ENCODE measurements at places on chromosomes 1 and 21.

DNA sequence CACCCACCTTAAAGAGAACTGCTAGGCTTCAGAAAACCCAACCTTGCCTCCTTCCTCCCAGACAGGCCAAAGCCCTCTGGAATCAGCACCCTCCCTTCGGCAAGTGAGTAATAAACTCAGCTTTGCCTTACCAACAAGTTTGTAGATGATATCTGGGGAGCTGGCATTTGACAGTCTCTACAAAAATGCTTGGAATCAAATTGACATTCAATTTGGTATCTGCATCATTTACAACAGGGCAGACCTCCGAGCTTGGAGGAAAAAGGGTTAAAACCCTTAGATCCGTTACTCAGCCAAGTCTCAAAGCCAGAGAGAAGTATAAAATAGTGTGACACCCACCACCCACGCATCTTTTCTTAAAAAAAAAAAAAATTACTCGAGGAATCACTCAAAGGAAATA, 149.3 kb upstream of the EDN2 start:
- peaks cover 11% of the 10 kb centered on the region for H3K27me3 ChIP-seq
- no peaks in the 10 kb centered on the region for H3K36me3 ChIP-seq
- peaks cover 4% of the 10 kb centered on the region for H3K4me1 ChIP-seq

- H3K36me3 ChIP-seq = no peaks in the 10 kb centered on the region
- peak overlapping the region; percentile 56 for H3K4me3 ChIP-seq
- peak overlapping the region; percentile 21 for H3K27ac ChIP-seq
- no peak for DNase-seq
- peaks cover 27% of the 10 kb centered on the region for H3K27me3 ChIP-seq
- peaks cover 14% of the 10 kb centered on the region for H3K4me1 ChIP-seq
Observed at GRCh38 chr1:6450943-6451373, 15.0 kb downstream of the TNFRSF25 start.

DNA sequence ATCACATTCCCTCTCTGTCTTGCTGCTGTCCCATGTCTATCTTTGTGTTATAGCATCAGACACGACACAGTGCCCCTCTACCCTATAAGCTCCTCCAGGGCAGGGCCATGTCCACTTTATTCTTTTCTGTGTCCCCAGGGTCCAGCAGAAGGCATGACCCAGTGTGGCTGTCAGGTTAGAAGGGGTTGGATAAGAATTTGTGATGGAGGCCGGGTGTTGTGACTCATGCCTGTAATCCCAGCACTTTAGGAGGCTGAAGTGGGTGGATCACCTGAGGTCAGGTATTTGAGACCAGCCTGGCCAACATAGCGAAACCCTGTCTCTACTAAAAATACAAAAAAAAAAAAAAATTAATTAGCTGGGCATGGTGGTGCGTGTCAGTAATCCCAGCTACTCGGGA, 26.3 kb upstream of the RNF19B start:
- no peak for DNase-seq
- no peaks in the 10 kb centered on the region for H3K36me3 ChIP-seq
- H3K4me1 ChIP-seq = peaks cover 25% of the 10 kb centered on the region
- no peak overlapping the region for H3K27ac ChIP-seq
- H3K27me3 ChIP-seq = no peaks in the 10 kb centered on the region

DNA sequence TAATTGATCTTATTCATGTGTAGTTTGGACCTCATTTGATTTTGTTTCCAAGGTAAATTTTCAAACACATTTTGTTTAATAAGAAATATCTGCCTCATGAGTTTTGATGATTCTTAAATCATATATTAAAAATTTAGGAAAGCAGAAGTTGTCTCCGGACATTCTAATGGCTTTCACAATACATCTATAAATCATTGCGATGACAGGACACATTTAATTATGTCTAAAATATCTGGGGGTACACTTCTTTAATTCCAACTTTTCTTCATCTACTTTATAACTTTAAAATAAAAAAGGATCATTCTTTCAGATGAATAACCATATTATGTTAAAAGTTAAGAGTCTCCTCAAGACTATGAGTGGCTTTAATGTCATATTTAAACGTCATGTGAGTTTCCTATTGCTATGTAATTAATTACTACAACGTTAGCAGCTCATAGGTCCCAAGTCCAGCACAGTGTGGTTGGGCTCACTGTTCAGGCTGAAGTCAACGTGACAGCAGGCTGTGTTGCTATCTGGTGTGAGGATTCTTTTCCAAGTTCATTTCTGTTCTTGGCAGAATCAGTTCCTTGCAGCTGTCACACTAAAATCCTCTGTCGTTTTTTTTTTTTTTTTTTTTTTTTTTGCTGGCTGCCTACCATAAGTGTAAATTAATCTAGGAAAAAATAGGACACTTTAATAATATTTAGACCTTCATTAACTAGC, 893.5 kb downstream of the LTN1 start:
- H3K4me3 ChIP-seq = no peak overlapping the region
- H3K27ac ChIP-seq = no peak overlapping the region
- no peaks in the 10 kb centered on the region for H3K27me3 ChIP-seq
- no peak for DNase-seq

DNA sequence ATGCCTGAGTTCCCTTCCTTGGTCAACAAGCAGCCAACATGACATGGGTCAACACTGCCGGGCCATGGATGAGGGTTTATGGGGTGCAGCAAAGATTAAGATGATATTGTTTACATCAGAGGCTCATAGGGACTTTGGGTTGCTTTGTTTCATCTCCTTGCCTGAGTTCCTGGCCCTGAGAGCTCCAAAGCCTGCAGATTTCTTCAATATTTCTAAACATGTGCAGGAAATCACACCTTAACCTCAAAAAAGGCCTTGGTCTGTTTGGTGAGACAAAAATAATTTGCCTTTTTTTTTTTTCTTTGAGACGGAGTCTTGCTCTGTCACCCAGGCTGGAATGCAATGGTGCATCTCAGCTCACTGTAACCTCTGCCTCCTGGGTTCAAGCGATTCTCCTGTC, 876 bp downstream of the SLAMF8 start:
- H3K36me3 ChIP-seq = no peaks in the 10 kb centered on the region
- H3K4me1 ChIP-seq = peaks cover 9% of the 10 kb centered on the region
- H3K27ac ChIP-seq = no peak overlapping the region
- H3K27me3 ChIP-seq = peaks cover 51% of the 10 kb centered on the region
- no peak for DNase-seq

DNA sequence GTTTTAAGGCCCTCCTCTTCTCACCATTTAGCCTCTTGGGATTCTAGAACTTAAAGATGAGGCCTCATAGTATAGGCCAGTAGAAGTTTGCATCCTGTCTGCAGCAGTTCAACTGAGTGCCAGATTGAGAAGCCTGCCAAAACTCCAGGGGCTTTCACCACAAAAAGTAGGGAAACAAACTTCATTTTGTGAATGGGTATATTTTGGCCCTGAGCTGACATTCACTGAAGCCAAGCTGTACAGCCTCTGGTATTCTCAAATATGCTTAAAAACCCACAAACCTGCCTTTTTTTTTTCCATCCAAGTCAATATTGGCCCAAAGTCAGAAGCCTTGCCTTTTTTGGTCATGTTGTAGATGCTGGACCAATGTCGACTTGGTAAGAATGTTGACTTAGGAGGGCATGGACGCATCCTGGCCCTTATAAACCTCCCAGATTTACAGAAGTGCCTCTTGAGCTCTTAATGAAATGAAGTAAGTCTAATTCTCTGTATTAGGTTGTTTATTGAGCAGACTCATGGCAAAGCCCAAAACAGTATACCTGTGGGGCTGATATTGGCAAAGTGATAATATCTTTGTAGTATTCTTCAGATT, 337.5 kb downstream of the CHRM3 start:
- no peaks in the 10 kb centered on the region for H3K36me3 ChIP-seq
- no peak for DNase-seq
- H3K4me1 ChIP-seq = no peaks in the 10 kb centered on the region
- H3K27ac ChIP-seq = no peak overlapping the region

GRCh38 chr1:208446271-208446691, 202.1 kb upstream of the PLXNA2 start:
- no peak for DNase-seq
- peak overlapping the region; percentile 64 for H3K27ac ChIP-seq
- no peaks in the 10 kb centered on the region for H3K36me3 ChIP-seq
- no peaks in the 10 kb centered on the region for H3K27me3 ChIP-seq
- peak overlapping the region; percentile 18 for H3K4me3 ChIP-seq

DNA sequence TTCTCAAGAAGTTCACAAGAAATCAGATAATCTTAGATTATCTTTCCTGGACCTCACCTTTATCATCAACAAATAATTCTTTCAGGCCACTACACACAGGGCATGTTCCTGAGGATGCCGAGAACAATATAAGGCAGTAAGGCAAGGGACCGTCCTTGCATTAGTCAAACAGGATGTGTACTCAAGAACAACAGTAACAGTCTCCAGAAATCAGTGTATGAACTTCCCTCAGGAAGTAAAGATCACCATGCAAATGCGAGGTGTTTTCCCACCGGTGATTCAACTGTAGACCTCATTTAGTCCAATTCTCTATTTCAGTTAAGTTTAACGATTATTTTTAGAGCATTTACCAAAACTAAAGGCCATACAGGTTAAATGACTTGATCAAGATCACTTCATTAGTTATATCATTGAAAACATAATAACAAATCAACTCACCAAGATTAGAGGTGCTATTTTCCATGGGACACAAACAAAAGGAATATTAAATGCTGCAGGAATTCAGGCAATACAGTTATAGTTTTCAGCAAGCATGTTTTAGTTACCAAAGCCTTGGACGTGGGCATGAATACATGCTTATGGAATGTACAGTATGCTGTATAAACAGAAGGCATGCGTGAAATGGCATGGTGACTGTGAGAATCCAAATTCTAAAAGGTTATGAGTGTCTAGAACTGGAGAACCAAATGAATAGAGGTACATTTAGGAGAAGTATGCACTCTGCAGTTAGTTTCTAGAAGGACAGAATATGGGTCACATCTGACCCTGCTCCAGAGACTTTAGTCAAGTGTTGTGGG, 145.2 kb downstream of the TNR start:
- no peaks in the 10 kb centered on the region for H3K4me1 ChIP-seq
- no peak overlapping the region for H3K27ac ChIP-seq
- peak overlapping the region; percentile 31 for H3K4me3 ChIP-seq
- no peaks in the 10 kb centered on the region for H3K36me3 ChIP-seq
- peaks cover 88% of the 10 kb centered on the region for H3K27me3 ChIP-seq

DNA sequence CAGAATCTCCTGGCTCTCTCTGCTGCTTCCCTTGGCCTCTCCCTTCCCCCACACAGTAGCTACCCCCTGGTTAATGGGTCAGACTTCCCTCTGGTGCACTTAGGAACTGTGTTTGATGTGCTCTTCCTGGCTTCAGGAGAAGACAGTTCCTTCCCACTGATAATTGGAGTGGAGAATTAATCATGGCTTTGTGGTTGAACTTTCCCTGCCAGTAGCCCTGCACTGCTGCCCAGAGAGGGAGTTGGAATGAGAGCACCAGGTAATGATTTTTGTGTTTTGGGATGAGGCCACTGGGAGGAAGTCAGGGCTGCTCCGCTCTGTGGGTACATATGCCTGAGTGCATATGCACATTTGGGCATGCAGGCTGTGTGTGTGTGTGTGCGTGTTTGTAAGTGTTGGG, 39.7 kb upstream of the PADI2 start:
- no peak overlapping the region for H3K4me3 ChIP-seq
- no peaks in the 10 kb centered on the region for H3K36me3 ChIP-seq
- DNase-seq = peak; percentile 16
- no peak overlapping the region for H3K27ac ChIP-seq
- peaks cover 3% of the 10 kb centered on the region for H3K27me3 ChIP-seq

GRCh38 chr1:20255666-20256065, 35.0 kb upstream of the VWA5B1 start:
- H3K27ac ChIP-seq = no peak overlapping the region
- H3K27me3 ChIP-seq = peaks cover 19% of the 10 kb centered on the region
- no peak overlapping the region for H3K4me3 ChIP-seq
- peaks cover under 1% of the 10 kb centered on the region for H3K4me1 ChIP-seq
- H3K36me3 ChIP-seq = no peaks in the 10 kb centered on the region

GRCh38 chr1:38527373-38527966, 332.1 kb downstream of the RRAGC start:
- no peaks in the 10 kb centered on the region for H3K36me3 ChIP-seq
- H3K4me1 ChIP-seq = no peaks in the 10 kb centered on the region
- DNase-seq = no peak
- H3K4me3 ChIP-seq = no peak overlapping the region
- peaks cover 29% of the 10 kb centered on the region for H3K27me3 ChIP-seq
